ENCODE measurements at places on chromosomes 4 and X. TPM values are rescaled to one million over a fixed set of nuclear protein-coding genes. Genes with fewer than 3 reads are reported as not detected.
A peak's percentile ranks its signal among the peaks of the same experiment; 100 is the strongest.

SPIN2A gene
- total RNA-seq, result 0.44 TPM

GCNA gene
- 3.4 TPM for total RNA-seq

- DNase-seq, result peak; percentile 47
Observed at GRCh38 chrX:27555514-27555913, 34.6 kb upstream of the DCAF8L2 start.

- no peak for DNase-seq
Observed at GRCh38 chrX:110678591-110678990, 117.0 kb downstream of the CHRDL1 start.

CXXC4 gene
- not detected for total RNA-seq

- DNase-seq, result peak; percentile 80
Observed at GRCh38 chr4:137819964-137820383, 287.7 kb upstream of the PCDH18 start.

TNMD gene
- total RNA-seq, result not detected

CFAP99 gene
- 0.16 TPM for total RNA-seq

DNA sequence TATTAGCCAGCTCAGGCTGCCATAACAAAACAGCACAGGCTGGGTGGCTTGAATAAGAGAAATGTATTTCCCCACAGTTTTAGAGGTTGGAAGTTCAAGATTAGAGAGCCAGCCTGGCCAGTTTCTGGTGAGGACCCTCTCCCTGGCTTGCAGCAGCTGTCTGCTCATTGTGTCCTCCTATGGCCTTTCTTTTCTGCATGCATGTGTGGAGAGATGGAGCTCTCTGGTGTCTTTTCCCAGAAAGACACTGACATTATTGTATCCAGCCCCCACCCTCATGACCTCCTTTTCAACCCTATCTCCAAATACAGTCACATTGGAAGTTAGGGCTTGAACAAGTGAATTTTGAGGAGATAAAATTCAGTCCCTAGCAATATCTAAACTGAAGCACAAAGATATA lies 263.8 kb upstream of the PABPC4L start:
- no peak for DNase-seq

- no peak for DNase-seq
Observed at GRCh38 chr4:15469402-15470127, at the start of gene CC2D2A. Gene CC2D2A (plus strand): TSS chr4:15469882. CDS start chr4:15475933, 6,051 bp downstream.

DNA sequence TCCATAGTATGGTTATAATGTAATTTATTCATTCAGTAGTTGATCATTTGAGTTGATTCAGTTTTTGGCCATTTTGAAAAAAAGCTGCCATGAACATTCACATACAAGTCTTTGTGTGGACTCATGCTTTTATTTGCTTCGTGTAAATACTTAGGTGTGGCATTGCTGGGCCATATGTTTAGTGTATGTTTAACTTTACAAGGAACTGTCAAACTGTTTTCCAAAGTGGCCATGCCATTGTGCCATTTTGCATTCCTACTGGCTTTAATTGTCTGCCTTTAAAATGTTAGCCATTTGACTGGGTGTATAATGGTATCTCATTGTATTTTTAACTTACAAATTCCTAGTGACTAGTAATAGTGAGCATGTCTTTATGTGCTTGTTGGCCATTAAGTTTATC lies 8.8 kb downstream of the MTM1 start:
- no peak for DNase-seq

- no peak for DNase-seq
Observed at GRCh38 chrX:136488706-136489105, 959 bp downstream of the BRS3 start.

- no peak for DNase-seq
Observed at GRCh38 chr4:4274226-4274625, 15.7 kb downstream of the LYAR start.

GRCh38 chr4:156692016-156692415 lies 279.6 kb downstream of the PDGFC start:
- DNase-seq, result peak; percentile 5

GLRA2 gene
- not detected for total RNA-seq

GRCh38 chrX:3006495-3006894 lies at the start of gene ARSH:
Gene ARSH (plus strand): TSS chrX:3006546. CDS start chrX:3006613, 67 bp downstream.
- no peak for DNase-seq

Measured in MCF 10A (cell line).